Activated CD4-positive, alpha-beta T cell treated with anti-CD3 and anti-CD28 coated beads, Interleukin-2, amount 50 U/mL, for 4 hours (primary cell): ENCODE measurements at places on chromosomes 5 and 9.

- no peak for DNase-seq
These were observed 10.3 kb downstream of the LYSMD3 start for GRCh38 chr5:90519081-90519480.

- DNase-seq: no peak
These were observed at the start of gene LURAP1L for GRCh38 chr9:12774861-12775678. Gene LURAP1L (plus strand): TSS chr9:12775020. CDS start chr9:12775716, 696 bp downstream.

DNA sequence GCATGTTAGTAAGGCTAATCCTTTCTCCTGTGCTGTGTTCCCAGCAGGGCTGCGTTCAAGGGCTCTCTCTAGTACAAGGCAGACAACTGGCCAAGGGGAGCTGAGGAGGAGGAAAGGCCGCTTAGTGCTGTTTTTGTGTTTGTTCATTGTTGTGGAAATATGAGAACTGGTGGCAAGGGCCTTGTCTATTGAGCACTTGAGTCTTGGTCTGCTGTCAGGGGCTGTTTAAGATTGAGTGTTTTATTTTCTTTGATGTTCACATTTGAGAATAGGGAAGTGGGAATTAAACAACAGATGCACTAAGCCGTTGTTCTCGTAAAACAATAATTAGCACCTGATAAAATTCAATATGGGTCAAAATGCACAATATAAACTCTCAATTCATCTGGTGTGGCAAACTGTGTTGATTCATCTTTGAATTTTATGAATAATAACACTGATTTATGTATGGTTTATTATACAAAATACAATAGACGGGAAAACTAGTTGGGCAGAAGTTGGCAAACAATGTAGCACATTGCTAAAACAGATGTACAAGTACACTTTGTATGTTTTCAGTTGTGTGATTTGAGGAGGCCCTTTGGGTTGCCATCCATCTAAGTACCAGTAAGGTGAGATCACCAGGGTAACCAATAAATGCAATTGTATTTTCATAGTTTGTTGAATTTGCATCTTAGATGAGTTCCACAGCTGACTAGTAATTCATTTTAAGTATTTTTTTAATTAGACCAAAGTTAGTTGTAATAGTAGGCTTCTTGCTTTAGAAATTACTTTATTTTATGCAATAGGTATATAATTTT lies 97.6 kb upstream of the GRHPR start:
- no peak for DNase-seq

- DNase-seq: no peak
These were observed 17.4 kb downstream of the FYB1 start for GRCh38 chr5:39201781-39202596.

DNA sequence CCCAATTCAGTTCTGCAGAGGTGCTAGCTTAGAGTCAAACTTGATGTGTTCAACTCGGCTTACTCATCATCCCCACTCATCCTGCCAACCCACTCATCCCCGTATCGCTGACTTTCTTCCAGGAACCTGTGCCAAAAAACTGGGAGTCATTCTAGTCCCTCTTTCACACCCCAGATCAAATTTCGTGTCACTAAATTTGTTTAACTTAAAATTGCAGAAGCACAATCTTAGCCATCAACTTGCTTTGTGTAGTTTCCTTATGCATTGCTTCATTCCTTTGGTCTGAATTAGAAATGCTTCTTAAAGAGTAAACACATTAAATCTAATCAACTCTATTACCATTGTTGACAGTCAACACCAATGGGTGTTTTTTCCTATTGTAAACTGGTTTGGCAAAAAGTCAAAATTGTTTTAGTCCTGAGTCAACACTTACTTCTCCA lies 162.4 kb downstream of the TTC39B start:
- no peak for DNase-seq
